HT1080 (cell line): ENCODE measurements at places on chromosomes 1 and 21. TPM values are rescaled to one million over a fixed set of nuclear protein-coding genes. Genes with fewer than 3 reads are reported as not detected.

TCHH gene
- under 0.01 TPM in 1 of 2 replicates, not detected in the other for total RNA-seq

GBP6 gene
- not detected in 2 replicates for total RNA-seq

BPNT1 gene
- total RNA-seq: 27.4 and 29.2 TPM in 2 replicates

CD1D gene
- 0.69 and 0.73 TPM in 2 replicates for total RNA-seq

EDN2 gene
- total RNA-seq: not detected in 2 replicates

SWT1 gene
- 1.0 and 2.2 TPM in 2 replicates for total RNA-seq

DNM3 gene
- 1.6 and 1.8 TPM in 2 replicates for total RNA-seq

NKAIN1 gene
- 0.58 TPM in 1 of 2 replicates, not detected in the other for total RNA-seq

BARHL2 gene
- not detected in 2 replicates for total RNA-seq

AADACL4 gene
- total RNA-seq: not detected in 2 replicates

RHD gene
- not detected in 2 replicates for total RNA-seq

GRCh38 chr1:231986631-231987336 is 360.2 kb downstream of the DISC1 start:
- DNase-seq: no peak

DNA sequence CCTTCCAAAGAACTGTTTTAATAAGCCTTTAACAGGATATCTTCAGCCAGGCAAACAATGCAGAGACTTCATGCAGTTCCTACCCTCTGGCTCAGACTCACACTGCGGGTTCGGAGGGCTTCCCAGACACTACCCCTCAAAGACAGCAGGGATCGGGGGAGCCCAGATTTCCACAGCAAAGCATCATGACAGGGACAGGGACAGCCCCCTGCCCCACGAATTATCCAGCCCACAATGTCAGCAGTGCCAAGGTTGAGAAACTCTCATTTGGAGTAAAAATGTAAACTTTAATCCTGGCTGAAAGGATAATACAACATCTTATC is 20.1 kb downstream of the NPHP4 start:
- DNase-seq: no peak

- peak; percentile 12 for DNase-seq
These were observed 331.6 kb downstream of the SRGAP2C start for GRCh38 chr1:121516234-121516967.

DNA sequence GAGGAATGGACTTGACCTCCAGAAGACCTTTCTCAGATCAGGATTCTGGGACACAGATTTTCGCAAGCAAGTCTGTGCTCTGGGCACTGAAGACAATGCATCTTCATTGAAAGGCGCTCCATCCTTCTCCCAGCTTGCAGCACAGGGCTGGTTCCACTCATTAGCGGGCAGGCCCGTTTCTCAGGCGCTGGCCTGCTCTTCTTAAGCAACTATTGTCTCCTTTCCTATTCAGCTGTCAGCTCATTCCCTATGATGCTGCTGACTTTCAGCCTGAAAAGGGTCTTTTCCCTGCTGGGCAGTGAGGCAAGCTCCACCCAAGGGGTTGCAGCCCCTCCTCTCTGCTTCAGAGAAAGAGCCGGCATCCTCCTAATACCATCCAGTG is 91.9 kb upstream of the PLXNA2 start:
- no peak for DNase-seq

DNA sequence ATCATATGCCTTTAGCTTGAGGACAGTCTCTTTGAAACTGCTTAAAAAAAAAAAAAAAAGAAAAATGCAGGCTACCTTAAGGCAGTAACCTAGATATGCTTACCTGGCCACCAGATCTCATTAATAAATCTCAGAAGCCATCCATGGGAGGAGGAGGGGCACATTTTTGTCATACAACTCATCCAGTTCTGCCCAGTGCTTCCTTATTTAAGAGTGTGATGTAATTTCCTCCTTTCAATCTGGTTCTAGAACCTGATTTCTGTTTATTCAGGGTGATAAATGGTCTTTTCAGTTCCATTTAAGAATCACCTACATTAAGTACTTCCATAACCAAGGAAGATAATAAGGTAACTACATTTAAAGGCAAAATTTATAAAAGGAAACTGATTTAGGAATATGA is 6.1 kb downstream of the ERRFI1 start:
- DNase-seq: peak; percentile 83

DNA sequence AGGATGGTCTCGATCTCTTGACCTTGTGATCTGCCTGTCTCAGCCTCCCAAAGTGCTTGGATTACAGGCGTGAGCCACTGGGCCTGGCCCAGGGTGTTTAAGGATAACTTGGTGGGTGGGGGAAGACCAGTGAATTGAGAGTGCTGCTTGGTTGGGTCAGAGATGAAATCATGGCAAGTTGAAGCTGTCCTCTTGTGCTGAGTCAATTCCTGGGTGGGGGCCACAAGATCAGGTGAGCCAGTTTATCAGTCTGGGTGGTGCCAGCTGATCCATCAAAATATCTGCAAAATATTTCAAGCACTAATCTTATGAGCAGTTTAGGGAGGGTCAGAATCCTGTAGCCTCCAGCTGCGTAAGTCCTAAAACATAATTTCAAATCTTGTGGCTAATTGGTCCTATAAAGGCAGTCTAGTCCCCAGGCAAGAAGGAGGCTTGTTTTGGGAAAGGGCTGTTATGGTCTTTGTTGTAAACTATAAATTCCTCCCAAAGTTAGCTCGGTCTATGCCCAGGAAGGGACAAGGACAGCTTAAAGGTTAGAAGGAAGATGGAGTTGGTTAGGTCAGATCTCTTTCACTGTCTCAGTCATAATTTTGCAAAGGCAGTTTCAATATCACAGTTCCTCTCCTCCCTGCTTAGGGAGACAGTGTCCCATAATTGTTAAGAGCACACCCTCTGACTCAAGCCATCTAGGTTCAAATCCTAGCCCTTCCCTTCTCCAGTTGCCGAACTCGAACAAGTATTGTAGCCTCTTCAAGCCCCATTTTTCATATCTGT is 66.8 kb upstream of the BACH1 start:
- no peak for DNase-seq
